Bone marrow (tissue), 2 donors: ENCODE measurements at places on chromosomes 3 and 15.

DNA sequence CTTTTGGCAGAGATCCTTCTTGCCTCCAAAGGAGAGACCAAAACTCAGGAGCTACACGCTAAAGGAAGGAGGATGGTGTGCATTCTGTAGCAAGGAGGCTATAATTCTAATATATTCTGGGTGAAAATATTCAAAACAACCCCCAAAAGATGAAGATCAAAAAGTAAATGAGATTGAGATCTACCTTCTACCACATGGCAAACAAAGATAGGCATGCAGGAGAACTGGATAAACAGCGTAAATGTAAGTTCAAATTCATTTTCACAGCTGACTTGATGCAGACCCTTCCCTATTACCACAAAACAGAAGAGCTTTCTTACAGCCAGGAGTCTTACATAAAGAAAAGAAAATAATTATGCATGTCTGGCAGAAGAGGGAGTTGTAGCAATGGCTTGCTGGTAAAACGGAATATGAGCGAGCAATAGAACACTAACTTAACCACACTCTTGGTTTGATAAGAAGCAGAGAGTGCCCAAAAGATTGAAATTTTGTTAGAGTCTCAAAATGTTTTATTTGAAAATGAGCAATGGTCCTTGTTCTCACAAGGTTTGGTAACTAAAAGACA is 272.7 kb downstream of the MECOM start:
- no peak for DNase-seq

DNA sequence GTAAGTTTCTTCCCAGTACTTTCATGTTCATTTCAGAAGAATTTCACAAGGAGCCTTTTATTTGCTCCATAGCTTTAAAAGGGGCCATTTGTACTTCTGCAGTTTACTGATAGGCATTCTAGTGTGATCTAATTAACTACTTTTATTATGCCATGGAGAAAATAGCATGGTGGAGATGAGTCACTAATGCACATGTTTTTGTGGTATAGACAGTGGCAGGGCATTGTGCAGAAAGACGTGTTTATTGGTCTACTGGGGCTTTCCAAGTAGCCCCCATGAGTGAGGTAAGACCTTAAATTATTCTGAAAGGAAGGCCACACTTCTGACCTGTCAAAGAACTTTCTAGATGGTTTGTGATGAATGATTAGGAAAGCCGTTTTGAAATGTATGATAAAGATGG is 810.0 kb upstream of the NR2F2 start:
- no peak for DNase-seq

DNA sequence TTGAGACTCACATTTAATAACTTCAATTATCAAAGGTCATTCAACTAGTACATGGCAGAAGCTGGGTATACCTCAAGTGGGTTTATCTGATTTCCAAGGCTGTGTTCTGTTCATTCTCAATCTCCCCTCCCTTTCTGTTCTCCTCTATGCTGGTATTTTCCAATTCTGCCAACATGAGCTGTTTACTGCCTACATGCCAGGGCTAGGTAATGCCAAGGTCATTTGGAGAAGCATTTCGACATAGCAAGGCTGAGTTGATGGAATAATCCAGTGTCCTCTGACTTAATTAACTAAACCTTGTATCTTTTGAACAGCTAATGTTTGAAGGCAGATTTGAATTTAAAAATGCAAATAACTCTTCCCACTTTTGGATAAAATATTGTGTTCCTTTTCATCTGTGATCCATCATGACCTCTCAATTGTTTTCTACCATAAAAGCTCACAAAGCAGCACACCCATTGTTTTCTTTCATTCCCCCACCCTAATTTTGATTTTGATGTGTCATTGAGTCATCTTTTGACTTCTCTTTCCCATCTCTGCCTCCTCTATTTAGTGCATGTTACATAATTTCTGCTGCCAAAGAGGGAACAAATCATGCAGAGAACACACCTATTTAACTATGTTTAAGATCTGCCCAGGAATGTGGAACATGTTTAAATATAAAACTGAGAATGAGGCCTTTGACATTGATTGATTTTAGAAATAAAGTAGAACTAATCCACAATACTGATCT is 308.8 kb upstream of the NR2E3 start:
- DNase-seq = no peak

- DNase-seq = no peak
Observed at GRCh38 chr15:68080334-68080733, 26.2 kb downstream of the PIAS1 start.

DNA sequence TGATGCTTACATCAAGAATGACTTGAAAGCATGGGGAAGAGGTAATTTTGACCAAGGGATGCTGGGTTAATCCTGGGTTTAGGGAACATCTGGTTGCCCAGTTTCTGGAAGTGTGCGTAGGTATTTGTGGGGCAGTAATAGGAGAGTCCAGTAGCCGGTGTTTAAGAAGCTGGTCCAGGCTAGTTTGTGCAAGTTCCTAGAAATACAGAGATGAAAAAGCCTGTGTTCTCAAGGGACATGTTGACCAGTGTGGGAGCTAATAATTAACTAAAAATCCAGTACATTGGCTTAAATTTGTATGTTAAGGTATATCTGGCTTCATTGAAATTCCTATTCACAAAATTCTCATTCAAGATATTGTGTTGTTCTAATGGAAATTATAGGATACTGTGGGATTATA is 51.2 kb downstream of the UBE2E2 start:
- DNase-seq = no peak

DNA sequence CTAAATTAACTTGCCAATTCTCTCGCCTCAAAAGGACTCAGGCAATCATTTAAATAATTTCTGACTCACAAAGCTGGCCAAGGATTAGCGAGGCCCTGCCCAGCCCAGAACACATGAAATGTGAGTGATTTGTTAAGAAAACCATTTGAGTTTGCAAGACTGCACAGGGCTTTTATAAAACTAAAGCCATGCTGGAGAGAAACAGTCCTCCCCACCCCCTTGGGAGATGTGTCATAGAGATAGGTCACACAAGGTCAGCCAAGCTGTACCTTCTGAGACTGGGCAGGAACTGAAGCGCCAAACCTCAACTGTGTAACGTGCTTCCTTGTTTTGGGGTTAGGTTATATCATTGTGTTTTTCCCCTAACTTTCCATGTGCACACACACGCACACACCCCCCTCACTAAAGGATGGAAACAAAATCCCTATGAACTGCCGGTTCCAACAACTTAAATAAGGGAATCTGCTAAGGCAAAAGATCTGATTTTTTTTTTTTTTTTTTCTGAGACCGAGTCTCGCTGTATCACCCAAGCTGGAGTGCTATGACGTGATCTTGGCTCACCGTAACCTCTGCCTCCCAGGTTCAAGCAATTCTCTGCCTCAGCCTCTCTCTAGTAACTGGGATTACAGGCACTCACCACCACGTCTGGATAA is 8.1 kb downstream of the SPATA12 start:
- peak; percentile 19 for DNase-seq

- no peak for DNase-seq
Observed at GRCh38 chr15:60222404-60222803, 175.4 kb downstream of the ANXA2 start.

- no peak for DNase-seq
Observed at GRCh38 chr3:123712077-123712860, 127.4 kb upstream of the HACD2 start.

GRCh38 chr3:169026543-169027182 is 636.8 kb downstream of the MECOM start:
- DNase-seq = no peak

- DNase-seq = no peak
Observed at GRCh38 chr15:57902155-57902554, 163.4 kb downstream of the ALDH1A2 start.

- DNase-seq = no peak
Observed at GRCh38 chr3:14162178-14162577, 16.2 kb downstream of the XPC start.

- no peak for DNase-seq
Observed at GRCh38 chr3:156688632-156689452, 14.5 kb downstream of the TIPARP start.

GRCh38 chr15:45314960-45315359 is 62.9 kb downstream of the SLC28A2 start:
- DNase-seq = no peak

GRCh38 chr3:10194328-10195071 is 29.8 kb downstream of the IRAK2 start:
- DNase-seq = no peak

- no peak for DNase-seq
Observed at GRCh38 chr15:83380682-83381081, 66.5 kb upstream of the SH3GL3 start.

DNA sequence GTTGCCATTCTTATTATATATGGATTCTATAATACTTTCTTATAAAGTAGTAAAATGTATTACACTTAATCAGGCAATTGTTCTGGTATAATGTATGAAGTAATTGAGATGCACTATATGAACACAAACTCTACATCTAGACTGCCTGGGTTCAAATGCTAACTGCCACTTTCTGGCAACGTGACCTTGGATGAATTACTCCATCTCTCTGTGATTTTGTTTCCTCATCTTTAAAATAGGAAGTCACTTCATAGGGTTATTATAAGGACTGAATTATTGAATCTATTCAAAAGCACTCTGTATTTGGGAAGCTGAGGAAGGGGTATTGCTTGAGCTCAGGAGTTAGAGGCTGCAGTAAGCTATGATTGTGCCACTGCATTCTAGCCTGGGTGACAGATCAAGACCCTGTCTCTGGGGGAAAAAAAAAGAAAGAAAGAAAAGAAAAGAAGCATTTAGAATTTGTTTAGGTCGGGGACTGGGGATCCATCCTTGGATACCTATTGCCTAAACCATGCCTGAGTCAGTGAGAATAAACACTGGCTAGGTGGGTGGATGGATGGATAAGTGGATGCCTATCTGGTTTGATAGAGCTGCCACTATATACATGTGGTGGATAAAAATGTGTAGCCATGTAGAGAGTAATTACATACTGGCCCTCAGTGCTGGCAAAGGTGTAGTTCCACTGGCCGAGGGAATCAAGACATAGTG is 2.5 kb downstream of the TM4SF1 start:
- no peak for DNase-seq

- no peak for DNase-seq
Observed at GRCh38 chr3:167396075-167396474, 16.0 kb upstream of the ZBBX start.

- DNase-seq = no peak
Observed at GRCh38 chr15:48402427-48403177, 71.4 kb downstream of the DUT start.

GRCh38 chr3:122977746-122978466 is 49.7 kb downstream of the SEMA5B start:
- no peak for DNase-seq

- no peak for DNase-seq
Observed at GRCh38 chr15:57196865-57197264, 179.4 kb upstream of the CGNL1 start.

GRCh38 chr3:8663177-8664061 is 18.8 kb upstream of the SSUH2 start:
- no peak for DNase-seq
